GM23248 (cell line): ENCODE measurements at places on chromosomes 16 and 17. TPM values are rescaled to one million over a fixed set of nuclear protein-coding genes. Genes with fewer than 3 reads are reported as not detected.

DNA sequence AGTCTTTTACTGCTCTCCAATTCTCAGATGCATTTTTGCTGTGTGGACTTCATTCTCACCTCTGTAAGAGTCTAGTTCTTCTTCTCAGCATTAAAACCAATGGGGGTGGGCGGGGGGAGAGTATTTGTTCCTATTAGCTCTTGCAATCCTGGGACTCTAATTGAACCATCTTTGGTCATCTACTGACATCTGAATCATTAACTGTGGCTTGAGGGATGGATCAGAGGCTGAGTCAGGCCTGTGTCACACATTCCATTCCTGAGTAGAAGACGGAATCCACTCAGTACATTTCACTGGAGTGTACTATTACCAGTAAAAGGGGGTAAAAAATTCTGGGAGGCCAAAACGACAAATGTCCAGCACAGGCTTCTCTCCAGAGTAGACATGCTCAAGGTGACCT is 12.8 kb upstream of the ZNF23 start:
- peak; percentile 94 for DNase-seq

DNA sequence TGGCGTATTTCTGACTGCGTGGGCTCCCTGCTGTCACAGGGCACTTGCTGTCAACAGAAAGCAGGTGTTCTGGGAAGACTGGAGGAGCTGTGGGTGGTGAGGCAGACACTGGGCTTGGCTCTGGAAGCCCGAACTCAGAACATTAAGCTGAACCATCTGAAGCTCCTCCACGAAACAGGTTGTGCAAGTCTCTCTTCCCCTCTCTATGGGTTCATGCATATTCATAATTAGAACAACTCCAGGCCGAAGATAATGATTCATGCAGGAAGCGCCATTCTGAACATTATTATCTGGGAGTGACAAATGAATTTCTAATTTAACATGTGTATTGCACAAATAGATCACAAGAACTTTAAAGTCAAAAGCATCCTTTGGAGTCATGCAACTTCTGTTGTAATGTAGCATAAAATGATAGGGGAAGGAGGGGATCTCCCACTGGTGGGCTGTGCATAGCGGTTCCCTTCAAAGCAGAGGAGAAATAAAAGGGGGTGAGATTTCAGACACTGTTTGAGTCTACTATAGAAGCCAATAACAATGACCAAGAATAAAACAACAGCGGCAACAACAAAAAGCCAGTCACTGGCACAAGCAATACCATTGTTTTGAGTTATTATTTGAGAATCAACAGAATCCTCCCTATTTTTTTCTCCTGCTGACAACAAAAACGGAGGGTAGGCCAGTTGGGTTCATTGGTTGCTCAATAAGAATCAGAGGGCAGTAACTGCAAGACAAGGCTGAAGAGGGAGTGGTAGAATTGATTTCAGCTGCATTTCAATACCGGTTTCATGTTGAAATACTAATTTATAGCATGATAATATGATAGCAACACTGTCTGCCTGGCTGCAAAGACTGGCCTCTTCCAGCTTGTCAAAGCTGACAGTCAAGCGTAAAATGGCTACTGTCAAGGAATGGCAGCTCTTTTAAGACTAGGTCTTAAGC is 407.3 kb downstream of the XYLT1 start:
- DNase-seq: no peak

DNA sequence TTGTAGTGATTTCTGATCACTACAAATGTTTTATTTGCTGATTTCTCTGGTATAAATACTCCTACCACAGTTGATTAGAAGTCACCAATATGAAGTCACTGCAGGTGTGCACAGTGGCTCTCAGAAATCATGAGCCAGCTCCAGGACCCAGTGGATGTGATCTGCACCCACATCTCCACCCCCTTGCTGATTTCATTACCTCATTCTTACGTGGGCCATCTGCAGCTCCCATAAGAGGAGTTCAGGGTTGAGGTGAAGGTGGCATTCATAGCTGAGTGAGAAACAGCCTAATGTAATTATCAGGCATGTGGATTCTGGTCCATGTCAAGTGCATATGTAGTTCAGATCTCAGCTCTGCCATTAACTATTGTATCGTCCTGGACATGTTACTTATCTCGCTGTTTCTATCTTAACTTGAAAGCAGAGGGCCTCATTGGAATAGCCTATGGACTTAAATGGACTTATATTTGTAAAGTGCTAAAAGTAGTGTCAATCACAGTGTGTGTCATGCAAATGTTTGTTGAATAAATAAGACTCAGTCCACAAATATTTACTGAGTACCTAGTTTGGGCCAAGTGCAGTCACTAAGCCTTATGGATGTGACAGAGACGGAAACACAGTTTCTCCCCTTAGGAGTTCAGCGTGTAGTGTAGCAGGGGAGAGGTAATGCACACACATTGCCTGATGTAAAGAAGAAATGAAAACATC is 40.7 kb upstream of the ZKSCAN2 start:
- no peak for DNase-seq

GRCh38 chr17:62206550-62206949 is 141.5 kb upstream of the MED13 start:
- no peak for DNase-seq

The AARSD1 gene
- polyA plus RNA-seq: 37.5 and 46.1 TPM in 2 replicates

The CRYBA1 gene
- not detected in 2 replicates for polyA plus RNA-seq

The HBM gene
- polyA plus RNA-seq: not detected in 2 replicates

The SLFN5 gene
- polyA plus RNA-seq: 33.4 and 33.9 TPM in 2 replicates
